ENCODE measurements at places on chromosomes 7 and 10.

DNA sequence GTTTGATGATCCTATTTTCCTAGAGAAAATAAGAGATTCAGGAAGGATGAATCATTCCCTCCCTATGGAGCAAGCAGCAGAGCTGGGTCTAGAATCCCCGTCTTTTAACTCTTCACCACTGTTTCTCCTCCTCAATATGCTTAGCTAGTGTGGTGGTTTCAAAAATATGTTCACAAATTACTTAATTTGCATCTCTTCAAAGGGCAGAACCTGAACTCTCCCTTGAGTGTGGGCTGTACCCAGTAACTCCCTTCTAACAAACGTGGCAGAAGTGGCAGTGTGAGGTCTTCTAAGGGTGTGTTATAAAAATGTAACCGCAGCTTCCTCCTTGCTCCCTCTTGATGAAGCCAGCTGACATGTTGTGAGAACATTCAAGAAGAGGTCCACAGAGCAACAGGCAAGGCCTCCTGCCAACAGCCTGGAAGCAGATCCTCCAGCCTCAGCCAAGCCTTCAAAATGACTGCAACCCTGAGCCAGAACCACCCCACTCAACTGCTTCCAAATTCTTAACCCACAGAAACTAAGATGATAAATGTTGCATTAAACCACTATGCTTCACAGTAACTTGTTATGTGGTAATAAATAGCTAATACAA is 36.6 kb downstream of the SRPK2 start:
- peak; percentile 75 for DNase-seq

- no peak for DNase-seq
These were observed 42.9 kb downstream of the TAX1BP1 start for GRCh38 chr7:27782849-27783248.

- DNase-seq: no peak
These were observed 513.3 kb downstream of the MDFIC start for GRCh38 chr7:115435178-115435577.

DNA sequence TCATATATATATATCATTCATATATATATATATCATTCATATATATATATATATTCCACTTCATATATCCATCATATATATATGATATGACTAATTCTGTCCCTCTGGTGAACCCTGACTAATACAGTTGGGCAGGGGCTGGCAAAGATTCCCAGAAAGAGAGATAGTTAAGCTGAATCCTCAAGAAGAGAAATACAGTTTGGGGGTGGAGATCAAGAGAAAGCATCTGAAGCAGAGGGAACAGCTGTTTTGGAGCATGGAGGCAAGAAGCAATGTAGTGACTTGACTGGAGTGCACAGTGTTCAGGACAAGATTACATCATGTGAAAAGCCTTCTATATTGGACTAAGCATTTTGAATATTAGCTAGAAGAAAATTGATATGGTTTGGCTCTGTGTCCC is 540.7 kb downstream of the MAGI2 start:
- no peak for DNase-seq

- peak; percentile 77 for DNase-seq
These were observed 17.1 kb upstream of the AMZ1 start for GRCh38 chr7:2670720-2671391.

GRCh38 chr10:59745163-59745650 is 8.0 kb downstream of the MRLN start:
- no peak for DNase-seq

- DNase-seq: no peak
These were observed 129.3 kb downstream of the GFRA1 start for GRCh38 chr10:116143673-116144222.

GRCh38 chr7:28865601-28866144 is 92.5 kb downstream of the TRIL start:
- DNase-seq: peak; percentile 49

GRCh38 chr10:93437086-93437945 is 44.8 kb downstream of the MYOF start:
- DNase-seq: peak; percentile 94

DNA sequence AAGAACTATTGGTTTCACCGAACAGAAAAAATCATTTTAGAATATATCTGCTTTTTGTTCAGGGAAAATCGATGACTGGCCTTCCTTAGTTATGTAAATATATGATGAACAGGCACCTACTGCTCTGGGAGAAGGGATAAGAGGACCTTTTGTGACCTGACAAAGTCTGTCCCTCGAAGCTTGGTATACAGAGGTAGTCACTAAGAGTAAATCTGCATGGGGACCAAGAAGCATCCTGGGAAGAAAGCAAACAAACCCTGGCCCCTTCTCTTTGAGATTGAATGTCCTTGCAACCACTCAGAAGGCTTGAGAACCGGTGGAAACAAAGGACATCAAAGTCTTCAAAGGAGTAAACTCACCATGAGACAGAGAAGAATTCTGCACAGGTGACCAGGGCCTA is 52.3 kb downstream of the SKIDA1 start:
- no peak for DNase-seq

DNA sequence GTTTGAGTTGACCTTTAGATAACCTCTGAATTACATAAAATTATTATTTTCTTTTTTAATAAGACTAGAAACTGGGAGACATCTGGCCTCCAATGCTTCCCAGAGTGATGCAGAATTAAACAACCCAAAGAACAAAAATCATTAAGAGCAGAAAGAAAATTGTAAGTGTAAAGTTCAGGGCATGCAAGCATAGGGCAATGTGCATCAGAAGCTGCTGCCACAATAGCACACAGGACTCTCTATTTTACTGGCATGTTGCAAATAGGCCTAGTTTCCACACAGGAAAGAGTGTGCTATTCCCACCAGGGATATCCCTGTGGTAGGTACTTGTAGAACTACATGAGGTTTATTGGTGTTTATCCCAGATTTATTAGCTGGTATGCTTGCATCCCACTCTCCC is 20.5 kb upstream of the STEAP2 start:
- DNase-seq: no peak

GRCh38 chr10:135132-135600 is at the start of gene ZMYND11:
Gene ZMYND11, plus strand, starts transcription at chr10:135455. Its CDS starts 44,558 bp downstream, at chr10:180013.
- DNase-seq: peak; percentile 82

DNA sequence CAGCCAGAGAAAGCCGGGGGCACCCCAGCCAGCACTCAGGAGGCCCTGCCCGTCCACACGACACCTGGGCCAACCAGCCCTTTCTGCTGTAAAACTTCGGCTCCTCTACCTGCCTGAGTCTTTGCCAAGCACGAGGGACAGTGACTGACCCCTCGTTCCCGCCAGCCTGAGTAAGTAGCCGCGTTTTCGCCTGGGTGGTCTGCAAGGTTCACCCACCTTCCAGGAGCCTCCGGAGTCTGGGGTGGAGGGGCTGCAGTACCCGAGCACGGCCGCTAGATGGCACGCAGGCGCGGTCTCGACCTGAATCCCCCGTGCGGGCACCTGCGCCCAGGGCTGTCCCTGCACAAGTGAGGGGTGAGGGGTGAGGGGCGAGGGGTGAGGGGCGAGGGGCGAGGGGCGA is 192.7 kb downstream of the PTPRN2 start:
- no peak for DNase-seq

- no peak for DNase-seq
These were observed 268.4 kb downstream of the GPR37 start for GRCh38 chr7:124497176-124497575.

DNA sequence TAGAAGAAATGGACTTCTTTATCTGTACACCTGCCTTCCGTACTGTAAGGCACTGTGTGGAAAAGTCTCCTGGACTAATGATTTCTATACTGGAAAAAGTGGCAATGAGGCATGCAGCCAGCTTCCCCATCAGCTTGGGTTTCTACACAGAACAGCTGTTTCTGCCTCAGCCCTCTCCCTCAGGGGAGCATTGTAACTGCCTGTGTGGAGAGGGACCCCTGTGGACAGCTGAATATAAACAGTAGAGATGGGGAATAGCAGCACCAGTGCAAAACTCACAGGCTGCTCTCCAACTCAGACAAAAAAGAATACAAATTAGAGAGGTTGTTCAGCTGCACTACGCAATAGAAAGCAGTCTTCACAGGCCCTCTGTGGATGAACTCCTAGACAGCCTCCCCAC is 451.3 kb upstream of the MBL2 start:
- DNase-seq: peak; percentile 2

DNA sequence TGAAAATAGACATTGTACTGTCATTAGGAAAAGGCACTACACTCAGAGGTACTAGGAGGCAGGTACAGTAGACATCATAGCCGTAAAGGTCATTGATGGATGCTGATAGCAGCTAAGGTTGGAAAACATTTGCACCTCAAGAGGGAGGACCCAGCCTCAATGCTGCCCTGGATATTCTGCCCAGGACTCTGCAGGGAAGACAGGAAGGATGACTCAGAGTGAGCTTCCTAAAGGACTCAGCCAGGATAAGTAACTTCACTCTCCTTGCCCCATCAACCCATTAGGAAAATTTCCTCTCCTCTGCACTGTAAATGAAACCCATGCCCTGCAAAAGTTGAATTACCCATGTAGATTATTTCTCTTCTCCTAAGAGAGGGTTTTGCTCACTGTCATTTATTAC is 617.9 kb upstream of the MKI67 start:
- peak; percentile 84 for DNase-seq

DNA sequence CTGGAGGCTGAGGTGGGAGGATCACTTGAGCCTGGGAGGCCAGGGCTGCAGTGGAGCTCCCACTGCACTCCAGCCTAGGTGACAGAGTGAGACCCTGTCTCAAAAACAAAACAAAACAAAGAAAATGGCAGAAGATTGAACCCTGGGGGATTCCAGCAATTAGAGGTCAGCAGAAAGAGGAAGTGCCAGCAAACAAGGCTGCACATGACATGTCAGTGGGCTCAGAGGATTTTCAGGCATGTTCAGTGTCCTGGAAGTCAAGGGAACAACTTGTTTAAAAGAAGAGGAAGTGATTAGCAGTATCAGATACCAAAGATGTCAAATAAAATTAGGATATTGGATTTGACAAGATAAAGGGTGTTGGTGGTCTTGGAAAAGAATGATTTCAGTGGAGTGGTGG is 32.3 kb downstream of the RAB18 start:
- DNase-seq: no peak

DNA sequence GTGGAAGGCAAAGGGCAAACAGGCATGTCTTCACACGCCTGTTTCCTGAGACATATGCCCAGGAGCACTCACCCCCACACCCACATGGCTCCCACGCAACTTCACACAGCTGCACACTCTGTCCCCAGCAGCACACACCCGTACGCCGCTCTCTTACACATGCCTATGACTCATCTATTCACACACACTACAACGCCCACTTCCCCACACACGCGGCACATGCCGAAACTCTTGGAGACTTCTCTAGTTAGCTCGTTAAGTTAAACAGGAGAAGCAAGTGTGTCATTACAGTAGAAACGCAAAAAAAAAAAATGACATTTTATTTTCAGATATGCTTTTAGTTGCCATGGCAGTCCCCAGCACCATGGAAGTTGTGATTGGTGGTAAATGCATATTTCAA is 6.7 kb downstream of the CALN1 start:
- DNase-seq: peak; percentile 3

DNA sequence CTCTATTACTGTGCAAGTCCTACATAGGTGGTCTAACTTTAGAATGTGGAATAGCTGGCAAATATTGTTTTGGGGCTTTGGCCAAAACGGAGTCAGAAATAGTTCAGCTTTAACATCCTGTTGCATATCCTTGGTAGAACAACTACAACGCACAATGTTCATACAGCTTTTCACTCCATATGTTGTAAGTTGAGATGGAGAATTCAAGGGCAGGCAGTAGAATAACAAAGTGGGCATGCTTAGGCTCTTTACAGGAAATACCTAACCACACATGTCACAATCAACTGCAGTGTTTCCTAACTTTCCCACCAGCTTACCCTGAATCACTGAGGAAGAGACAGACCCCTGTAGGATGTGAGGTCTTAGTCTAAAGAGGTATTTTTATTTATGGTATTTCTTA is 122.3 kb downstream of the PPP1R3A start:
- peak; percentile 1 for DNase-seq

- no peak for DNase-seq
These were observed 8.8 kb upstream of the ZNF503 start for GRCh38 chr10:75410132-75411005.

DNA sequence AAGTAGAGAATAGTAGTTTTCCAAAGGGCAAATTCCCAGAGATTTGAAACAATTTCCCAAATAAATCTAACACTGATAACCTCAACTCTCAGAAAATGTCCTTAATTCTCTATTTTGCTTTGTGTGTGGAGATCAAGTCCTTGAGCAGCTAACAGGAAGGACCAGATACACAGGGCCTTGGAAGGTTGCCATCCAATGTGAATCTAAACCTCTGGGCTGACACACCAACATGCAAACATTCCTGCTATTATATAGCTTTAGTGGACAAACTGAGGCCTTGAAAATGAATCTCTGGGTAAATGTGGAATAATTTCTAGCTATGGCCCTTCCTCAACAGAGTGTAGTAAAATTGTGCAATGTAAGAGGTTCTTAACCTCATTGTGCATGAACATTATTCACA is 44.1 kb upstream of the PARD3 start:
- no peak for DNase-seq

GRCh38 chr7:159033956-159034355 is 110.7 kb downstream of the VIPR2 start:
- DNase-seq: no peak

DNA sequence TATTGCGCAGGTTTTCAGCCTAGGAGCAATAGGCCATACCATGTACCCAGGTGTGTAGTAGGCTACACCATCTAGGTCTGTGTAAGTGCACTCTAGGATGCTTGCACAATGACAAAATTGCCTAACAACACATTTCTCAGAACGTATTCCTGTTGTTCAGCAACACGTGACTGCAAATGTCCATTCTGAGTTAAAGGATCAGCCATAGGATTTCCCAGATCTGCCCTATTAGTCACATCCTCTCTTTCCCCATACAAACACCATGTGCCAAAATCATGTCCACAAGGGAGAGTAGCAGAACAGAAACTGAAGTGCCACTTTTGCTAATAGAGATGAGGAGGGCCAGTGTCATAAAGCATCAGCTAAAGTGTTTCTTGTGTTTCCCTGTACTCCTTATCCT is 42.6 kb upstream of the AMPH start:
- no peak for DNase-seq

DNA sequence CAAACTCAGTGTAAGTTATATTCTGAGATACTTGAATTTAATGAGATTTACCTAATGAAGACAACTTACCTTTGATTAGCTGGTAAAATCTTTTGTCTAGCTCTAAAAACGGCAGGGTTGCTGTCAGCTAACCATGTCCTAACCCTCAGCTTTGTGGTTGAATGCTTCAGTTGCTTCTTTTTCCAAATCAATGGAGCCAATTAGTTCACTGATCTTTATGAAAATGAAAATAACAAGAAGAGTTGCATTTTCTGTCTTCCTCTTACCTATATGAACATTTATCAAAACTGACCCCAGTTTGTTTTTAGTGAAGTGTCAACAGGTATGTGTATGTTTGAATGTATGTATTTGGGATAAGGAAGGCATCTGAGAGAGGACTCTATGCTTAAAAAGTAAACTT is 253.1 kb upstream of the MTPN start:
- DNase-seq: no peak

DNA sequence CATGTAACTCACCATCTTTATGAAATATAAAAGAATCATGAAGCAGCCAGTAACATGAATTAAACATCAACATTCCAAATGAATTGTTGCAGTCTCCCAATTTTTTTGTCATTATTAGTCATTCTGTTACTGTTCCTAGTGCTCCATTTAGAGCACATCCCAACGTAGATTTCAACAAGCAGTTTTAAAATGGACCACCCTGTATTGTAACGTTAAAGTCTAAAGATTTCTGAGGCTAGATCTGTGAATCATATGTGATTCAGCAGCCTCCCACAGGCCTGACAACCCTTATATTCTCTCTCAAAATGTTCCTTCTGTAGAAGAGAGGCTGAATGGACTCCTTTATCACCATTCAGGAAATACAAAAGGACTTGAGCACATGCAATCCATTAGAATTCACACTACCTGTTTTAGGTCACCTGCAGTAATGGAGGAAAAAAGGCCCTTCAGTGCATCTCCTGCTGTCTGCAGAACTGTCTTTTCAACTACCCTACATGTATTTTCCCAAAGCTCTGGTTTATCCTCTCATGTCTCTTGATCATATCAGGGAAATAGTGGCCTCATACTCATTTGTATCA is 81.4 kb downstream of the CACNA2D1 start:
- no peak for DNase-seq

Data from A673 (cell line).